ENCODE measurements at places on chromosomes 7 and 10.
A peak's percentile ranks its signal among the peaks of the same experiment; 100 is the strongest.

DNA sequence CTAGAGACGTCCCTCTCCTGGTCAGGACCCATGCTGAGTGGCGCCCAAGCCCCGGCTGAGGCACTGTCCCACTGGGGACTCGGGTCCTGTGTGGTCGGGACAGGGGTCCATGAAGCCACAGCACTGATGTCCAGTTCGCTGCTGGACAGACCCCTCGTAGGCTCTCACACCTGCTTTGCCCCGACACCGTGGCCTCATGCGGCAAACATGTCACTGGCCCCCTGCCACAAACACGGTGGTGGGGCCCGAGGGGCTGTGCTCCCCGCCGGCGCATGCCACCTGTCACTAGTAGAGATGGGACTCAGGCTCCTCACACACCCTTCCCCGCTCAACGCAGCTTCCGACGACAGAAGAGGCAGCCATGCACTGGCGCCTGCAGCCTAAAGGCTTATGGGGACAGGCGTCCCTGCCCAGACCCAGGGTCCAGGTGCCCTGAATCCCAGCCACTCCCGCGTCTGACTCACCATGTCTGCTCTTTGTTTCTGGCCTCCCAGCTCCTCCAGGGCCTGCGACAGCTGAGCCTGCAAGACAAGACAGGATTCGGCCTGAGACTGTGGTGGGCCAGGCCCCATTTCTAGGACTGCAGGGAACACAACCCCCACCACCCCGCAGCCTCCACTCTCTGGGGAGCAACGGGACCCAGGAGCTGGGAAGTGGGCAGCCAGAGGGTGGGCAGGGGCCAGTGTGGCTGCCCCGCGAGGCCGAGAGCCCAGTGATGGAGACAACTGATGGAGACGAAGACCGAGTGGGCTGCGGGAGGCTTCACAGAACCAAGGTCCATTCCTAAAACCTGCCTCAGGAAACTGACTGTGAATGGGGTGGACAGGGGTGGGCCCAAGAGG lies 230.9 kb downstream of the MAD1L1 start:
- no peak for DNase-seq

DNA sequence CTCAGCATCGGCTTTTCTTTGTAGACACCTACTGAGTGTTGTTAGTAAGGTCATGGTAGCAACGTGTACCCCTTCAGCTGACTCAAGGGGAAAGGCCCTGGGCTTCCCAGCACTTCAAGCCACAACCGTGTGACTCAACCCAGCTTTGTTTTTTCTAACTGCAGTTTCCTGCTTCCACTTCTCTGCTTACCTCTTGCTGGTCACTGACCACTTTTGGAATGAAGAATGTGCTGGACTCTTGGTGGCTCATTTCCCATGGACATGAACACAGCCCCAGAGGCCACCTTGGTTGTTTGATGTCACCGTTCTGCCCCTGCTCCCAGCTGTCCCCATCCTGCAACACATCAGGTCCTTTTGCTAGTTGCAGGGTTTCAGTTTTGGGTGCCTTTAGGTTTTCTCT lies 69.5 kb upstream of the ZNF438 start:
- DNase-seq: no peak

DNA sequence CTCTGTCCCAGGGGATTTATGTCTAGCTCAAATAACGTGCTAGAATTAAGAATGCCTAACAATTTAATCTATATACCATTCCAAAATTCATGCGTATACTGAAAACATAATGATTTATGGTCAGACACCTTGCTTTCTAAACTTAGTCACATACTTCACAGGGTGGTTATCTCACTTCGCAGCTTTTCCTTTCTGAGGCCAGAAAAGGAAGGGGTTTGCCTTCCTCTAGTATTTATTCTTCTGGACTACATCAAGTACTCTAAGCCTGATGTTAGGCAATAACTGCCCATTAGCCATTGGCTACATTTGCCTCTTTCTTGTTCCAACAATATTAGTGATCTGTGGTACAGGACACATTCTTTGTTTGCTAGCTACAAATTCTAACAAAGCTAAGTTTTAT lies 72.6 kb upstream of the FHIP2A start:
- DNase-seq: no peak

- no peak for DNase-seq
Measured at GRCh38 chr10:112426111-112426510, 20.6 kb downstream of the ZDHHC6 start.

GRCh38 chr7:29126804-29127203 lies 19.5 kb downstream of the CPVL start:
- no peak for DNase-seq

GRCh38 chr7:27224983-27225934 lies 17.3 kb upstream of the EVX1 start:
- DNase-seq: no peak

- no peak for DNase-seq
Measured at GRCh38 chr7:34011696-34012095, 106.4 kb downstream of the BMPER start.

DNA sequence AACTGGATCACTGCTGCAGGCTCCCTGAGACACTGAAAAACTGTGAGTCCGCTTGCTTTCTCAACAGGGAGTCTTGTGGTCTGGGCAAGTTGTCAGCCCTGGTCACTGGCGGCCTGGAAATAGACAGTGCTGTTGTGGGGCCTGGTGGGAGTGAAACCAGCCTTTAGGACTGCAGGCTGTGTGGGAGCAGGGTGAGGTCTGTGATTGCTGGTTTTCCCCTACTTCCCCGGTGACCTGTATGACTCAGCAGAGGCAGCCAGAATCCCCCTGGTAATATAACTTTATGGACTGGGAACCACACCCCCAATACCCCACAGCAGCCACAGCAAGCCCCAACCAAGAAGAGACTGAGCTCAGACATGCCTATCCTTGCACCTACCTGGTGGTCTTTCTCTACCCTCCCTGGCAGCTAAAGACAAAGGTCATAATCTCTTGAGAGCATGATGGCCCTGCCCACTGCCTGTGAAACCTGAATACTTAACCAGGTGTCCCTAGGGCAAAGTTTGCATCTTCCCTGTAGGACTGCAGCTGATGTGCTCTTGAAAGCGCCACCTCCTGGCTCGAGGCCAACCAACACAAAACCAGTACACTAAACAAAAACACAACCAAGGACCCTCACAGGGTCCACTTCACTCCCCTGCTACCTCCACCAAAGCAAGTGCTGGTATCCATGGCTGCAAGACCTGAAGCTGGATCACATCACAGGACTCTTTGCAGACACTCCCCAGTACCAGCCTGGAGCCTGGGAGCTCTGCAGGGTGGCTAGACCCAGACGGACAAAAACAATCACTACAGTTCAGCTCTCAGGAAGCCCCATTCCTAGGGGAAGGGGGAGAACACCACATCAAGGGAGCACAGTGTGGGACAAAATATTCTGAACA lies 7.2 kb upstream of the ADAM22 start:
- no peak for DNase-seq

GRCh38 chr10:7085913-7086589 lies 324.8 kb downstream of the SFMBT2 start:
- no peak for DNase-seq

- no peak for DNase-seq
Measured at GRCh38 chr10:96238646-96239623, 32.4 kb downstream of the BLNK start.

DNA sequence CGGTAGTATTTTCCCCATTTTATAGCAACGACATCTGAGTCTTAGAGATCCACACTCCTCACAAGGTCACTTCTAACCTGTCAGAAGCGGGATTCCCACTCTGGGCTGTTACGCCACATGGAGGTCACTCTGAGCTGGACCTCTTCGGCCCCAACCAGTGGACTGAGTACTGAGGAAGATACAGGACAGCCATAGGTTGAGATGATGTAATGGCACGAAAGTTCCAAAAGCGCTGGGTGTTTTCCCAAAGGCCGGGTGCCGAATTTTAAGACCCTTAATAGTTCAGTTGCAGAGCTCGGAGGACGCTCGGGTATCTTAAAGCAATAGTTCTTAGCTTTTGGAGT lies 699 bp downstream of the GHITM start:
- DNase-seq: no peak

DNA sequence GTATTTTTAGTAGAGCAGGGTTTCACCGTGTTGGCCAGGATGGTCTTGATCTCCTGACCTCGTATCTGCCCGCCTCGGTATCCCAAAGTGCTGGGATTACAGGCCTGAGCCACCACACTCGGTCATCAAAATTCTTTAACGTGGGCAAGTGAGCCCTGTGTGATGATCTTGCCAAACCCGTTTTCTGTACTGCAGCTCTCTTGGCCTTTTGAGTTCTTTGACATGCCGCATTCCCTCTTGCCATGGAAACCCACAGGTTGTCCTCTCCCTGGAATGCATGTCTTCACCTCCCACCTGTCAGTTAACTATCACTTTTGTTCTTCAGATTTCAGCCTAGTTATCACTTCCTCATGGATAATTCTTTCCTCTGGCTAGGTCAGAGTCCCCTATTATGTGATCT lies 5.0 kb downstream of the NUP205 start:
- DNase-seq: no peak

- DNase-seq: no peak
Measured at GRCh38 chr7:155408651-155409586, 49.0 kb upstream of the EN2 start.

DNA sequence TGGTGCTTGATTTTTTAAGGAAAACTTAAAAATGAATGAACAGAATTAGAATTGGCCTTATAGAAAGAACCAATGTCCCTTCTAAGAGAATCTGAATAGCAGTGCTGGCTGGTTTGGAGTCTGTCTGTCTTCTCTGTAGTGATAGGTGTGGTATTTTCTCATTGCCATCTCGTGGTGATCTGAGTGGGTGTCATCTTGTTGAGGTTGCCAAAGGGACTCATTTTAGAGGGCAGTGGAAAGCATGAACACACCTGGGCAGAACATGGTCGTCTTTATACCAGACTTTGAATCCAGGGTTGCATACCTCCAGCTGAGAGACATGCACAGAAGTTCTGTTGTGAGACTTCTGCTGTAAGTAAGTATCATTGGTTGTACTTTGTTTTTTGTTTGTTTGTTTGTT lies 15.8 kb downstream of the CUL1 start:
- no peak for DNase-seq

DNA sequence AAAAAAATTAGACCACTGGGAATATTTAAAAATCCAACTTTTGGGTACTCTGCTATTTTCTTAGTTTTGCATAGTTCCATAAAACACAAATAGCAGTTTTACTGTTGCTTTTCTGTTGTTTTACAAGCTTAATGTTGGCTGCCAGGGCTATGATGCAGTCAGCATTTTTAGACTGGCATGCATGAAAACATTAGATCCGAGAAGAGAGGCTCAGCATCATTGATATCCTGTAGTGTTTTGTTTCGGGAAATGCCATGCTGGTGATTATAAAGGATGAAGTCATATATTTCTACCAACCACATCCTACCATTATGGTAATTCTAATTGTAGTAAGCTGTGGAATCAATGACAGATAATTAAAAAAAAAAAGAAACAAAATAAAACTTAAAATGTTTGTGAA lies 104.6 kb downstream of the MBL2 start:
- no peak for DNase-seq

DNA sequence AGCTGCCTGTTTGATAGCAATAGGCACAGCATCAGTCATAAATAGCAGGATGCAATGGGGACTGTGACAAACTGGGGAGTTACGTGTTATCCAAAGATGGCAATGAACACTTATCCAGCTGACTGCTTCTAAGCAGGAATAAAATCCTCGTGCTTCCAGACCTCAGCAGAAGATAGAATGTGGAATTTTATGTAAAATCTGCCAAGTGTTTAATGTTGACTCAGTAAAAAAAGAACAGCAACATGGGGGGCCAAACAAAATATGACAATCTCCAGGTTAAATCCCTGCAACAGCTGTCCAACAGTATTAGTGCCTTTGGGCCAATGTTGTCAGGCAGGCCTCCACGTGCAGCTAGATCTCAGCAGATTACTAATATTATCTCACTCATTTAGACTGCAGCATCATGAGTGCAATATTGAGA lies 127.3 kb downstream of the SEMA3C start:
- DNase-seq: no peak

DNA sequence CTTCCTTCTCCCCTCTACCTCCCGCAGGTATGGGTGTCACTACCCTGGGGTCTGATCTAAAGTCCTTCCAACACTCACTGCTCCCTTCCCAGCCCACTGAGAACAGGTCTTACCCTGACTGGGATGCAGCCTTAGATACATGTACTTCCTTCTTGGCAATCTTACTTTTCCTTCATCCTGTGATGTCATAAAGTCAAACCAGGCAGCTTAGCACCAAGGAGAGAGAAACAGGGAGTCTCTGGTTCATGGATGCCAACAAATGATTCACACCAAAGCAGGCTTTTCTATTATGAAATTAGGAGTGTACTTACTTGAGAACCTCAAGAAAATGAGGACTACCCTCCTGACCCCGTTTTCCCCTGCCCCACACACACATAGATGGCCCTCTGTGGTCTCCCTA lies 111.0 kb upstream of the KMT2E start:
- DNase-seq: no peak

GRCh38 chr10:120495226-120496009 lies 38.4 kb downstream of the PLPP4 start:
- no peak for DNase-seq

DNA sequence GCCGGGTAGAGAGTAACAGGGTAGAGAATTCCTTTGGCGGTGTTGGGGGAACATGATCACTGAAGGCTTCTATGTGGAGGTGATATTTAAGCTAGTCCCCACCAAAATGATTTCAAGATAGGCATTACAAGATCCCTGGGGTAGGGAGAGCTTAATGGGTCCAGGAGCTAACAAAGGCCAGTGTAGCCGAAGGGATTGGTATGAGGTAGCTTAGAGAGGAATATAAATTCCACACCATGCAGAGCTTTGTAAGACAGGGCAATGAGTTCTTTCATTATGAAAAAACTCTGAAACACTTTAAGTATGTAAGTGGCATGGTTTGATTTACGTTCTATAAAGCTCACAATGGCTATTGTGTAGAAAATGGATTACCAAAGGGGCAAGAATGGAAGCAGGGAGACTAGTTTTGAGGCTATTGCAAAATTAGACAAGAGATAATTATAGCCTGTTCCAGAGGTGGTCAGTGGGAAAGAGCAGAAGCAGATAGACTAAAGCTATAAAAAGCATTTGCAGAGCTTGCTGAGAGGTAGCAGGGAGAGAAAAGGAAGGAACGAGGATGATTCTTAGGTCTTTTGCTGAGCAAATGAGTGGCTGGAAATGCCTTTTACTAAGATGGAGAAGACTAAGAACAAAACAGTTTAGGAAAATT lies 119.7 kb upstream of the SLC25A13 start:
- no peak for DNase-seq

GRCh38 chr7:44897309-44897708 lies 12.0 kb upstream of the PURB start:
- no peak for DNase-seq

DNA sequence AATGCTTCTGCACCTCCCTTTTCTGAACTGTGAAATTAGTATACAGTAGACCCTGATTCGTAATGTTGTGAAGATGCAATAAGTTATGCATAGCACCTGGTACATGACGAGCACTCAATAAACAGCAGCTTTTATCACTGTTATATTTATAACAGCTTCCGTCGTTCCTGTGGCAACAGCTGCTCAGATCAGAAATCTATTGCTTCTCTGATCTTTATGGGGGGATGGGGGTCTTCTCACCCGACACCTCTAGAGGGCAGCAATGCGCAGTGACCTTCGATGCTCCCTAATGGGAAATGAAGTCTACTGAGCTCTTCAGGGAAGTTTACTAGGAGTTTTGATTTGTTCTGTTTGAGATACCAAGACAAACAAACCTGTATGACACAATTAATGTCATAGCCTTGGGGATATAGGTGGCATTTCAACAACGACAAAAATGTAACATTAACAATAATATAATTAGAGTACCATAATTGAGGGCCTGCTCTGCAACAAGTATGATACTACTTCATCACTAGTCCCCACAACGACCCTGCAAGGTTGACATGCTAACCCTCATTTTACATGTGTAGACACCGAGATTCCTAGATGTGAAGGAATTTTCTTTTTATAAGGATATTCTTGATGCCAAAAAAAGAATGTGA lies 289.6 kb downstream of the SFMBT2 start:
- peak; percentile 62 for DNase-seq

- DNase-seq: peak; percentile 54
Measured at GRCh38 chr10:49761789-49762565, at the start of gene OGDHL. Gene OGDHL, minus strand, starts transcription at chr10:49762323. Its CDS starts 3,731 bp downstream, at chr10:49758592.
